M059J (cell line): ENCODE measurements at places on chromosomes 12 and 14.
A peak's percentile ranks its signal among the peaks of the same experiment; 100 is the strongest.

DNA sequence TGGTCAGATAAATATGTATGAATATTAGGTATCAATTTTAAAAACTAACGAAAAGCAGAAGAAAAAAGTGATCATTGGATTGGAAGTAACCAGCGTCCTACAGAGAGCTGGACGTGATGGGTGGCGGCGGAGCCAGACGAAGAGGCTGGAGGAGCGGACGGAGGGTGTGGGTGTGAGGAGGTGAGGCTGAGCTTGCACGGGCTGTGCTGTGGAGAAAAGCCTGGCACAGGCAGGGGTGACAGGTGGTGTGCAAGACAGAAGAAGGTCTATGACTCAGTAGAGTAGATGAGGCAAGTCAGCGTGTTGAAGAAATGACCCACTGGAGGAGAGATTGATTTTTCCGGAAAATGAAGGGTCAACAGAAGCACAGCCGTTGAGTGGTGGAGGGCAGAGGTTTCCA is 56.4 kb downstream of the FZD10 start:
- DNase-seq, result no peak

- peak; percentile 2 for DNase-seq
Observed at GRCh38 chr12:80353254-80353653, 90.8 kb upstream of the PTPRQ start.

- DNase-seq, result peak; percentile 71
Observed at GRCh38 chr12:19869413-19869812, 430.1 kb downstream of the AEBP2 start.

GRCh38 chr12:124592050-124592449 is 24.6 kb upstream of the NCOR2 start:
- peak; percentile 86 for DNase-seq

- DNase-seq, result no peak
Observed at GRCh38 chr14:58701604-58702003, 63.8 kb downstream of the DACT1 start.

- DNase-seq, result peak; percentile 92
Observed at GRCh38 chr12:93707836-93708235, 30.7 kb downstream of the CRADD start.

DNA sequence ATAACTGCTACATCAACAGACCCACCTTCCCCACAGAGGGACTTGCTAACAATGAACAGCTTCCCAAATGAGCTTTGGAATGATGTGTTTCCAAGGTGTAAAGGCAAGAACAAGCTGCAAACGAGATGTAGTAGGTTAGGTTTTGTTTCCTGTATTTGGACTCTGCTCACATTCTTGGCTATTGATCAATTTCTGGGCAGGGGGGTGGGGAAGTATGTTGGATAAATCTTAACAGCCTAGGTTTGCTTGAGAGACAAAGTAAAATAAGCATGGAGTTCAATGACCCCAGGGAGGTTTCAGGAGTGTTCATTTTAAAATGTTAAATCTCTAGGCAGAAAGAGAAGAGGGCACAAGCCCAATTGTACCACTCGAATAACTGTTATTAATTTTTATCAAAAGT is 146.6 kb downstream of the DPY19L2 start:
- no peak for DNase-seq

GRCh38 chr12:3243376-3244084 is 166.4 kb downstream of the TSPAN9 start:
- DNase-seq, result no peak

GRCh38 chr14:98927986-98928385 is 344.0 kb downstream of the BCL11B start:
- DNase-seq, result no peak

- peak; percentile 42 for DNase-seq
Observed at GRCh38 chr12:69583203-69583602, 2.1 kb upstream of the CCT2 start.

GRCh38 chr14:99535448-99535847 is 54.2 kb downstream of the CCNK start:
- no peak for DNase-seq

DNA sequence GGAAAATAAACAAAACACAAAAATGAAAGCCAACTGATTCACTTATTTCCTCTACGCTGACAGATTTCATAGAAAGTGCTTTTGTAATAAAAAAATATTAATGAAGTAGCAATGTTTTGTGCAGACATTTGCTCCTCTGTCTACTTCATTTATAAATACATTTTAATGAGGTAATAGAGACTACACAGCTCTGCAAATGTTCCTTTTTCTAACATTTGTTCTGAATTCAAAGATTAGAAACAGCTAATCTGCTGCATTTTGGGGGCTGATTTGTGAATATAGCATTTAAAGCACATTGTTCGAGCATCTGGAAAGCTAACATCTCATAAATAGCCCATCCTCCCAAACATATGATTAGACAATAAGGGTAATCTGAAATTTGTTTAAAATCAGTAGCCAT is 97.8 kb downstream of the PRKD1 start:
- no peak for DNase-seq

- no peak for DNase-seq
Observed at GRCh38 chr14:90456551-90456950, 59.7 kb downstream of the CALM1 start.

DNA sequence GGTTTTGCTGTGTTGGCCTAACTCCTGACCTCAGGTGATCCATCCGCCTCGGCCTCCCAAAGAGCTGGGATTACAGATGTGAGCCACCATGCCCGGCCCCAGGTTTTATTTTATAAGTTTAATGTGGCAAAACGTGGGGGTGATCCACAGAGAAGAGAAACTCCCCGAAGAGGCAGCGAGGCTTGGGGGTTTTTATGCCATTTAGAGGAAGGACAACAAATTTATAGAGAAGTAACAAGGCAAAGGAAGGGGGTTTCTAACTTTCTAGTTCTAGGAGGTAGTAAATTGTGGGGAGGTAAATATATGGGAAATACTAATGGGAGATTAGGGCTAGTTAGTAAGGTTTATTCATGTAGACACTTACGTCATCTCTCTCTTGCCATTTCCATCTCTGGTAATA is 17.2 kb upstream of the PHC1 start:
- DNase-seq, result no peak

DNA sequence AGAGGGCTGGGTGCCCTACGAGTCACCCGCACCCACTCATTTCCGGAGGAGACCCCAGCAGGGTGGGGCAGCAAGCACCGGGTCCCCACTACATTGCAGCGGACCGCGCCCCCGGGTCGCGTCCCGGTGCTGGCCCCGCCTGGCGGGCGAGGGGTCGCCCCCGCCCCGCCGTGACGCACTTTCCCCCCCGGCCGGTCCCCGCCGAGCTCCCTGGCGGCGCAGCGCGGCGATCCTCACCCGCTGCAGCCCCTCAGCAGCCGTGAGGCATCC is 106.1 kb downstream of the PRICKLE1 start:
- DNase-seq, result no peak

- no peak for DNase-seq
Observed at GRCh38 chr12:19515179-19515578, 75.9 kb downstream of the AEBP2 start.

DNA sequence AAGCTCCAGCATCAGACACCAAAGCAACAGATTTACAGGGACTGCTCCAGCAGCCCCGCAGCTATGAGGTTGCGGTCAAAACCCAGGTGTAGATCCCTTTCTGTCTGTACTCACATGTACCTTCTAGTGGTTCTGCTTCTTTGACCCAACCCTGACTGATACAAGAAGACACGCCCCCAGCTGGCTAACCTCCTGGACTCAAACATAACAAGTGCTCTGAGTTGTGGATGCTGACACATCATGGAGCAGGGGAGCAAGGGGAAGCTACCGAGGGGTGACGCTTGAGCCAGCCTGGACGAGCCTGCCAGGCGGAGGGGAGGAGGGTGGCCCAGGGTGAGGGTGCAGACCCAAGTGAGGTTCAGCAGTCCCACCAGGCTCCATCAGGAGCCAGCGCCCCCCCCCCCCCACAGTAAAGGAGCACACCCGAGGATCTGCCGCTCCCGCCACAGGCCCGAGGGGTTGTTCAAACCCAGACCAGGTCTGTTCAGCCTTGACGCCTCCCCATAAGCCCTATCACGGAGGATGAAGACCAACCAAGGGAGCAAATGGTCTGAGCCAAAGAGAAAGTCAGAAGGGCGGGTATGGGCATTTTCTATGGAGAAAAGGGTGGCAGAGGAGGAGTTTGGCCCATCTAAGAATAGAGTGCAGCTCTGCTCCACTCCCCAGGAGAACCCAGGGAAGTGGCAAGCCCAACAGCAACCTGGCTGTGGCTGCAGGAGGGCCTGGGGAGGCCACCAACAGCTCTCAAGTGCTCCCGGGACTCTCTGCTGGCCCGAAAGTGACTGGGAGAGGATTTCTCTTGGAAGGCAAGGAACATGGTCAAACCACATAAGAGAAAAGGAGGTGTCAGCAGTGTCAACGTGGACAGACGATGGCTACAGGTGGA is 229.4 kb downstream of the BCL11B start:
- no peak for DNase-seq

DNA sequence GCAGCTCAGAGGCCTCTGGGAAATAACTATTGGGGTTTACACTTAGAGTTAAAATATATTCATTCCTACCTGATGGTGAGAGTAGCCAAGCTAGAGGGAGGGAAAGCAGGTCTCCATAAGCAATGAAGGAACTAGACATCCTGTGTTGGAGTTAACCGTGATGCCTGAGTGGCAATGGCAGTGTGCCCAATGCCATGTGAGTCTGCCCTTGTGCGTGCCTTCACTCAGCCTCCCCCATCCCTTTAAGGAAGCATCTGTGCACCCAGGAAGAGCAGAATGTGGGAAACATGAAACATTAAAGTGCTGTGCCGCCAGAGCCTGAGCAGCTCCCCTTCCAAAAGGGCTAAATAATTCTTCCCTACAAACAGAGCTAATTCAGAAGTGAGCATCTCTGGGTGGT is 76.3 kb downstream of the COX16 start:
- no peak for DNase-seq

DNA sequence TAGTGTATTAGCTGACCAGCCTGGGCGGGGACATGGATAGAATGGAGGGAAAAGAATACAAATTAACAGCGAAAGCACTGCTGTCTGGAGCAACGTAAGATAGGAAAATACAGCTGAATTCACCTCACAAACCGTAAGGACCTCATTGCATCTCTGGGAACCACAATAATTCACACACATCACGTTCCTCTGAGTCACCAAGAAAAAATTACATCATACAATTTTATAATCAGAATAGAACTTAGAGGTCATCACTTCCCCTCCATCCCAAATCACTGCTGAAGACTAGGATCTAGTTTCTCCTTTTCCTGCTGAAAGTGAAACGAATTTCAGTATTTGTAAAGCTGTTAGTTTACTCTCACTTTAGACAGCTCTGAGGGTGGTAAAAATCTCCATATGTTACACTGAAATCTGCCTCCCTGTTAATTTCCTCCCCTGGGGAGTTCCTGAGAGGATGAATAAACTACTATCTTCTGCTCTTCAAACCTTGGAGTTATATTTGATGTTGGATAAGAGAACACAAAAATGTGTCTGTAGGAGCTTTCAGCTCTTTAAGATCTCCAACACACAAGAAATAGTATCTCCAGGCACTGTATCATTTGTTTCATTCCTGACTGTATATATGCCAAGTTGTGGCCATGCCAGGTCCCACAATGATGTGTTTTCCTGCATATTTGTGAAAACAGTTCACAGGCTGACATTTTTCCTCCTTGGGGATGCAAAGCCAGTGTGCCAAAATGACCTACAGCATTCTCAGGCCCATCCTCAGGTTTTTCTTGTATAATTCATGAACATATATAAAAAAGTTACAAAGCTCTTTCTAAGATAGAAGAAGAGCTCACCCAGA is 63.8 kb upstream of the SSTR1 start:
- peak; percentile 61 for DNase-seq

GRCh38 chr12:16472631-16473030 is 125.2 kb downstream of the MGST1 start:
- no peak for DNase-seq

DNA sequence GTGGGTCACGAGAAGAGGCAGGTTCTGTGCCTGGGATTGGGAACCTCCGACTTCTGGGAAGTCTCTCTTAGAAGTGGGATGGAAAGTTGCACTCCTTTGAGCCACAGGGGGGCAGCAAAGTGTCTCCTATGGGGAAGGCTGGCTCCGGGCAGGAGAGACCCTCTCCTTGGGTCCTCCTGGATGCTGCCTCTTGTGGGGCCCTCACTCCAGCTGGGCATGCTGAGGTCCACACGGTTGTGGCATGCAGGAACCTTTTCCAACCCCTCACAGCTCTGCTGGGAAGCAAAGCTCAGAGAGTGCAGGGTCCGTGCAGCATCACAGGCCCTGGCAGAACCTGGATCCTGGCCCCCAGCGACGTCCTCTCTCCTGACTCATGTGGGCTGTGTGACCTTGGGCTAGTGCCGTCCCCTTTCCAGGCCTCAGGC is 17.4 kb downstream of the SDSL start:
- peak; percentile 37 for DNase-seq

DNA sequence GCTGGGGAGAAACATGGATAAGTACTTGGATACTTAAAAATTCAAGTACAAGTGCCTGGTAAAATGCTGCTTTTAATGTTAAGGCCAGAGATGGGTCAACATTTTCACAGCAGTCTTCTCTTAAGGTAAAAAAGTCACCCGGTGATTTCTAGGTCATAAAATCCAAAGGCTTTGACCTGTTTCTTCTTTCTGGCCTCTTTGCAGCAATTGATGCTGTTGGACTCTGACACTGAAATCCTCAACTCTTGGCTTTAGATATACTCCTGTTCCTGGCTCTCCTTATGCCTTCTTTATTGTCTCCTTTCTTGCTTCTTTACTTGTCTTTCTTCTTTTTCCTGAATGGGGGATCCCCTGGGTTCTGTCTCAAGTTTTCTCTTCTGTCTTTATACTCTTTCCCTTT is 189.2 kb downstream of the SSPN start:
- DNase-seq, result no peak

- DNase-seq, result no peak
Observed at GRCh38 chr12:108647585-108648287, 14.0 kb upstream of the SELPLG start.

GRCh38 chr14:95044463-95045105 is 112.7 kb downstream of the DICER1 start:
- DNase-seq, result no peak

DNA sequence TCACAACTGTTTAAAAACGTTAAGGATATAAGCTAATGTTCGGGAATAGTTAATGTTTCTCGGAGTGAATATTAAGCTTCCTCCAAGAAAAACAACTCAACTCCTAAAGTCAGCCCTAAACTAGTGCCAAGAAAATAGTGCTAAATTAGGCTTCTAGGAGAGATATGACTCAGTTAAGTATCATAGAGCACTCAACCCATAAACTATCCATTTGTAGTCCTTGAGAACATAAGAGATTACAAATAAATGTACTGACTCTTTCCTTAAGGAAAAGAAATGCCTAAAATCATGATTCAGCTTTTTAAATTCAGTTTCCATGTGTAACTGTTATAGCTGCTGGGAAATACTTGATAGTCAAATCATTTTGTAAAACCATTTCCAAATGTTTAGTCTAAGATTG is 117.1 kb downstream of the HMGA2 start:
- DNase-seq, result peak; percentile 81

- peak; percentile 56 for DNase-seq
Observed at GRCh38 chr12:65637774-65638173, 186.5 kb upstream of the HMGA2 start.

GRCh38 chr12:12755923-12756322 is 29.5 kb upstream of the APOLD1 start:
- no peak for DNase-seq

- DNase-seq, result no peak
Observed at GRCh38 chr12:89786177-89786810, 77.7 kb upstream of the ATP2B1 start.
